ENCODE measurements at places on chromosomes 13 and 19.

DNA sequence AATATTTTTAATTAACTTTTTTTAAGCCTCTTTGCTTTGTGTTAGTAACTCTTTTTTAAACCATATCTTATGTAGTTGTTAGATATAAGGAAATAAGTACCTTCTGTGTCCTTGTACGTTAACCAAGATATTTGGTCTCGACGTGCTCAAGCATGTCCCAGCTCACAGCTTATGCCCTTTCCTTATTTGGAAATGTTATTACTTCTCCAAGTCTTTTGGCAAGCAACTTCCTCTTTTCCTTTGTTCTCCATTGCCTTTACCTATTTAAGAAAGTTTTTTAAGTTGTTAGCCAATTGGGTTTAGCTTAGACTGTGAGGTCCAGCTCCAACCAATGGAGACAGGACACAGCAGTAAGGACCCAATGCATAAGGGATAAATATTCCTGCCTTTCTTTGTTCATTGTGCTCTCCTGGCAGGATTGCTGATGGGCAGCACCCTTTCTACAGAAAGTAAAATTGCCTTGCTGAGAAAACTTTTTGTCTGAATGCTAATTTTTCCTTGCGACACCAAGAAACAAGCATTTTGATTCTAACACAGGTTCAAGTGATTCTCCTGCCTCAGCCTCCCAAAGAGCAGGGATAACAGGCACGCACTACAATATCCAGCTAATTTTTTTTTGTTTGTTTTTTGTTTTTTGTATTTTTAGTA, 5.2 kb downstream of the DKKL1 start:
- DNase-seq = no peak

DNA sequence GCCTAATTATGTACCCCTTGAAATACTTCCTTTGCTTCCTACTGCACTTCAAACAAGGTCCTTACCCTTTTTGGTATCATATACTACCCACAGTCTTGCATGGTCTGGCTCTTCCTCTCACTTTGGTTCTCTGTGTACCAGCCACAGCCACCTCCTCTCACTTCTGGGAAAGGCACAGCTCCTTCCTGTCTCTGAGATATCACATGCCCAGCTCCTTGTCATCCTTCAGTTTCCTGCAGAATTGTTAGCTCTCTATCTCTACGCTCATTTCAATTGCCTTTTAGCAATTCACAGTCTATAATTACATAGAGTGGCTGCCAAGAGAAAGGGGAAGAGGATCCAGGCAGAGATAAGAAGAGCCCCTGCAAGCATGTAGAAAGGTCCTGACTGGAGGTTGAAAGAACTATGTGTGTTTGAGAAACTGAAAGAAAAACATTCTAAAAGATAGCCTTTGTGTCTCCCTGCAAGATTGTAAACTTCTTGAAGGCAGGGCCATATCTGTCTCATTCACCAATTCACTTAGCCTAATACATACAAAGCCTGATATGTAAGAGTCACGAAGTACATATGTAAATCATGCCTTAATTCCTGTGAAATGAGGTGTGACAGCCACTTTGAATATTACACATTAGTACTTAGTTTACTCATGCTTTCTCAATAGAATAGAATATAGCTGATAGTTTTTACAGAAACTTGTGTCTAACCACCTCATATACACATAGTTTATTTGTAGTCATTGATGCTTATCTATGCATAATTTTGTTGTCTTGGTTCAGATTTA, 933.1 kb downstream of the DIAPH3 start:
- no peak for DNase-seq

- DNase-seq = peak; percentile 69
These were observed 617 bp upstream of the IQCN start for GRCh38 chr19:18274781-18275356.

- DNase-seq = no peak
These were observed 1434.7 kb upstream of the PCDH20 start for GRCh38 chr13:62850331-62850730.

DNA sequence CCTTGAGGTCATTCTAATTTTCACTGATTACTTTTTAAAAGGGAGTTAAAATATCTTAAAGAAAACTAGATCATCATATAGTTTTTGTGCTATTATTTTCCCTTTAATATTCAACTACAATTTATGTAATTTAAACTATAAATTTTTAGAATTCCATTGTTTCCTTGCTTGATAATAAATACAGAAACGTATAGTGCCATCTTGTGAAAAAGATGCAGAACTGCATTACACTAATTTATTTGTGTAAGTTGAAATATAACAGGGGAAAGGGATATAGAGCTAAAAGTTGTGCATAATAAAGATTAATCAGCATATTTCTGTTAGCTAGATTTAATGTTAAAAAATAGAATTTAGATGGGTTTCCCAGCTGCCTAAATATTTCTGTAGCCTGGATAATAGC, 61.5 kb upstream of the TDRD3 start:
- DNase-seq = no peak

- no peak for DNase-seq
These were observed 4.5 kb downstream of the AMER2 start for GRCh38 chr13:25167382-25168174.

GRCh38 chr13:112635323-112635722, 47.4 kb upstream of the TUBGCP3 start:
- no peak for DNase-seq
